OCI-M1 (cell line): ENCODE measurements at places on chromosomes 4 and X.

DNA sequence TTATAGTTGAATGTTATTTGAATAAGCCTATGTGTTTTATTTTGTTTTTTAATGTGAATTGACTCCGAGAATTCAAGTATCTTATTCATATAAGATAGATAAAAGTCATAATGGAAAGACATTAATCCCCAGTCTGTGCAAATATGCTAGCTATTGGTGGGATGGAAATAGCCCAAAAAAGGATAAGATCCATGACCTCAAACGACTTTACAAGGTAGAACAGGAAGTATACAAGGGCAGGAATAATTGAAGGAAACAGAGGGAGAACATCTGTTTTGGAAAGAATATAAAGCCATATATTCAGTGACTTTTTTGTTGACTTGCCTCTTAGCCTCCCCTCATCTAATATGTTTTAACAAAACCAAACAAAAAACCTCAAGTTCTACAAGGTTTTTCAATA is 9.0 kb downstream of the ABCE1 start:
- DNase-seq = no peak

GRCh38 chr4:148633720-148634119 is 191.5 kb upstream of the NR3C2 start:
- no peak for DNase-seq

DNA sequence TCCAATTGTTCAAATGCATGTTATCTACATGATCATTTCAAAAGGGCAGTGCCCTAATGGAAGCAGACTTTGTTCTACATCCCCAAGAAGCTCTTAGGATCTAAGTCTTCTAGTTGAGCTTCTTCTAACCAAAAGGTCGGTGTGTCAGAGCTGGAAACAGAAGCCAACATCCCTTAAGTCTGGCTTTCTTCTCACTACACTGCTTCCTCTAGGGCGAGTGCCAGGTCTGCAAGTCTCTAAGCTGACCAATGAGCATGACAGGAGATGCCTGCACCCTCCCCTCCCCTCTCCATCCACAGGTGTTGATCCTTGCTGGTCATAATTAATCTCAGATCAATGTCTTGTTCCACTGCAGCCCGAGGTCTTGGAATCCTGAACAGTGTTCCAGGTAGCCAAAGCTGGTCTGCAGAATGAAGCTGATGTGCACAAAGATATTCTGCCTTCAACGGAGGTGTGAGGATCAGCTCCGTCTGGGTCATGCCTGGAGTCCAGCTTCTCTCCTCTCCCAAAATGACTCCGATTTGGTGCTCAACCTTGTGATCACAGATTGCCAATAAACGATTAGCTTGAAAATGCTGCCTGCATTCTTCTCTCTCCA is 44.1 kb downstream of the WDR1 start:
- DNase-seq = no peak

GRCh38 chrX:17242470-17242869 is 132.5 kb upstream of the NHS start:
- DNase-seq = peak; percentile 60
